ENCODE measurements at places on chromosomes 6 and 20.

DNA sequence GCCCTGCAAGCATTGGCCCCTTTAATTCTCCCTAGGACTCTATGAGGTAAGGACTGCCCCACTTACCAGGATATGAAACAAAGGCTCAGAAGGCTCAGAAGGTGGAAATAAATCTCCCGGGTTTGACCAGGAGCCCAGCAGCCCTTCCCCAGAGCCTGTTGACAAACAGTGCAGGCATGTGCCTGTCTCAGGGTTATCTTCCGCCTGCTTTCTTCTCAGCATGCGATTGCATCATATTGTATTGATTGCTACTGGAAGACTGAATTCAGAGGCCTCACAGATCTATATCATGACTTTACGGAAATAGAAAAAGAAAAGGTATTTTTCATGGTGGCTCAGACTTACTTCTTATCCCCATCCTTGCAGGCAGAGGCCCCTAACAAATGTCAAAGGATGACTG is 92.7 kb downstream of the PHACTR3 start:
- no peak for DNase-seq

DNA sequence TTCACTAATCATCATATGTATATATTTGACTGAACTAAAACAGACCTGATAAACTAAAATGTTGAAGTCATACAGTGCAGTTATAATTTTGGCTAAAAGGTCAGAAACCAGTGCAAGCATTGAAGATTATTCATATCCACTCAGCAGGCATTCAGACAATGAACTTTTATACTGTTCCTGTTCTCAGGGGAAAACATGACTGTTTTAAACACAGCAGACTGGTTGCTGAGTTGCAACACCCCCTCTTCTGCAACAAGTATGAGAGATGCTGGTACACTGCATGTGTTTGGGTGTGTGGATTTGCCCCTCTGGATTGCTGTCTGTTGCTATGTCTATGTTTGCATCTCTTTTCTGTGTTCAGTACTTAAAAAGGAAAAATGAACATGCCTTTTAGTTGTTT is 206.8 kb downstream of the EYA4 start:
- DNase-seq: no peak

DNA sequence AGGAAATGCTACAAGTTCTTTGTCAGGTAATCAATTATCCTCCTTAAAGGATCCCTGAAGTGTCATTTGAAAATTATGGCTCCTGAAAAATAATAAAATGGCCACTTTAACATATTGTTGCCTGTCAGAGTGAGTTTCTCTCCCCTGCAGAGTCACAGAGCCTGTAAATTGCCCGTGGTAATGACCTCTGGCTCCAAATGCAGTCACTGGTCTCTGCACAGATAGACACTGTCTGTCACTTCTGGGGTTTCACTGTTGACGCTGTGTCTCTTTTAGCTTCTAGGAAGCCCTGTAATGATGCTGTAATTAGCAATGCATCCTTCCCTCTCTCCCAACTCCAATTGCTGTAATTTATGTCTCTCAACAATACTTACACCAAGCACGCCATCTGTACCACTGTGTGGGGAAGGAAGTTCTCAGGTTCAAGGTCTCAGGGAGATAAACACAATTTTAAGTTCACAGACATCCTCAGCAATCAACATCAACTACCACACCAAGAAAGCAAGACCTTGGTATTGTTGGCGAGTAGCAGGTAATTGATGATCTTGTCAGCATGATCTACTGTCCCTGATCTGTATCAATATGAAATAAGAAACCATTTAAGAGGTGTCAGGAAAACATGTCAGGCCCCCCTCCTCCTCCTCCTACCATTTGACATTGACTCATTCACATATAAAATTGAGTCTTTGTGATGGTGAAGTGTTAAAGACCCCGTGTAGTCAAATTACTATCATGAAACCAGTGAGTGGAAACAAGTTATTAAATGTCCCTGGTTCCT is 91.2 kb upstream of the SULF2 start:
- DNase-seq: no peak

DNA sequence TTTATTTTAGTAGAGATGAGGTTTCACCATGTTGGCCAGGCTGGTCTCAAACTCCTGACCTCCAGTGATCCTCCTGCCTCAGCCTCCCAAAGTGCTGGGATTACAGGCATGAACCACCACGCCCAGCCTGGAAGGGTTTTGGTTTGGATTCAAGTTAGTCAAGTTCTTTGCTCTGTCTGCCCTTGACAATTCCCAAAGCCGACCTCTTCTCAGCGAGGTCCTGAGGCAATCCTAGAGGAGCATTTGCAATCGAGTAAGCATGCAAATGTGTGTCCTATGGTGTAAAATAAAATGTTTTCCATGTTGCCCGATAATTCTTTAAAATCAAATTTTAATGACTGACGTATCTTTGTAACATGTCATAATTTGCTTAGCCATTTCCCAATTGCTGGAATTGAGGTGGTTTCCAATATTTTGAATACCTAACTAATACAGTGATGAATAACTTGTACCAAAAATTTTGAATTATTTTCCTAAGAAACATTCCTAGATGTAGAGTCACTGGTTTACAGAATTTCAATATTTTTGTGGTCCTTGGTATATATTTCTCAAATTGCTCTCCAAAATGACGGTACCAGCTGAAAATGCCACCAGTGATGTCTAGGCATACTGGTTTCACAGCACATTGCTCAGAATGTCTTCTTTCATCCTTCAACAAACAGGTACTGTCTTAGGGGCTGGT is 38.7 kb downstream of the GTF2H5 start:
- DNase-seq: no peak

DNA sequence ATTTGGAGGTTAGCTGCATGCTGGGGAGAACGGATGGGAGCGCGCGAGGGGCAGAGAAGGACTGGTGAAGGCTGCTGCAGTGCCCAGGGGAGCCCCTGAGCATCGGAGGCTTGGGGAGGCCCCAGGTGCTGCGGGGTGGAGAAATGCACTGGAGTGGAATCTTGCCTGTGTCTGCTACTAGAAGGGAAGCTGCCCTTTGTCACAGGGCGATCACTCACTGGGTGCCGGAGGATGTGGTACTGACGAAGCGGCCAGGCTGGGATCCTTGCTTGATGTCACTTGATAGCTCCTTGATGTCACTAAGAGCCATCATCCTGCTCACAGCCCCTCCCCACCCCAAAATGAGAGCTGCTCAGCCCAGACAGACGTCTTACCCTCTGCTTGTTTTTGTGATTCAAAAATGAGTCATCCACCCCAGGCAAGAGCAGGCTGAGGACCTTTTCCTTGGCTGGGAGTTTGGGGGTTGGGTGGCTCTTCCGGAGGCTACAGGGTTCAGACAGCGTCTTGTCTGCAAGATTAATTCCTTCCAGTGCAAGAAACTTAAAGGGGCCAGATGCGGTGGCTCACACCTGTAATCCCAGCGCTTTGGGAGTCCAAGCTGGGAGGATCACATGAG is 62.6 kb upstream of the PMEPA1 start:
- DNase-seq: no peak

DNA sequence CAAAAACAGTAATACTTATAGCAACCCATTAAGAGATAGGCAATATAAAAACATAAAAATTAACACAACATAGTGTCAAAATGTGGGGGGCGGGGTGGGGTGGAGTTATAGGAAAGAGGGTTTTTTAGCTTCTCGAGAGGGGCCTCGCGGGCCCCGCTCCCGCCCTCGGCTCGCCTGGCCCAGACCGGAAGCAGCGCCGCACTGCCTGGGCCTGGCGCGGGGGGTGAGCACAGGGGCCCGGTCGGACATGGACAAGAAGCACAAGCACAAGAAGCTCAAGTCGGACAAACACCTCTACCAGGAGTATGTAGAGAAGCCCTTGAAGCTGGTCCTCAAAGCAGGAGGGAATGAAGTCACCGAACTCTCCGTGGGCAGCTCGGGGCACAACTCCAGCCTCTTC is 53.4 kb downstream of the REV3L start:
- no peak for DNase-seq

DNA sequence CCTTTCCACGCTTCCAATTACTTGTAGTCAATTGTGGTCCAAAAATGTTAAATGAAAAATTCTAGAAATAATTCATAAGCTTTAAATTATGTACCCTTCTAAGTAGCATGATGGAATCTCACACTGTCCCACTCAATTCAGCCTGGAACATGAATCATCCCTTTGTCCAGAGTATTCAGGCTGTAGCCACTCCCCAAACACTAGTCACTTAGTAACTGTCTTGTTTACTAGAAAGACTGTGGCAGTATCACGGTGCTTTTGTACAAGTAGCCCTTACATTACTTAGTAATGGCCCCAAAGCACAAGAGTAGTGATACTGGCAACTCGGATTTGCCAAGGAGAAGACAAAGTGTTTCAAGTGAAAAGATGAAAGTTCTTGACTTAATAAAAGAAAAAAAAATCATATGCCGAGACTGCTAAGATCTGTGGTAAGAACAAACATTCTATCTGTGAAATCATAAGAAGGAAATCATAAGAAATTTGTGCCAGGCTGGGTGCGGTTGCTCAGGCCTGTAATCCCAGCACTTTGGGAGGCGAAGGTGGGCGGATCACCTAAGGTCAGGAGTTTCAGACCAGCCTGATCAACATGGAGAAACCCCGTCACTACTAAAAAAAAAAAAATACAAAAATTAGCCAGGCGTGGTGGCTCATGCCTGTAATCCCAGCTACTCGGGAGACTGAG is 168.5 kb upstream of the SIM1 start:
- DNase-seq: no peak

- DNase-seq: no peak
Measured at GRCh38 chr6:48764286-48765044, 653.5 kb upstream of the PTCHD4 start.

DNA sequence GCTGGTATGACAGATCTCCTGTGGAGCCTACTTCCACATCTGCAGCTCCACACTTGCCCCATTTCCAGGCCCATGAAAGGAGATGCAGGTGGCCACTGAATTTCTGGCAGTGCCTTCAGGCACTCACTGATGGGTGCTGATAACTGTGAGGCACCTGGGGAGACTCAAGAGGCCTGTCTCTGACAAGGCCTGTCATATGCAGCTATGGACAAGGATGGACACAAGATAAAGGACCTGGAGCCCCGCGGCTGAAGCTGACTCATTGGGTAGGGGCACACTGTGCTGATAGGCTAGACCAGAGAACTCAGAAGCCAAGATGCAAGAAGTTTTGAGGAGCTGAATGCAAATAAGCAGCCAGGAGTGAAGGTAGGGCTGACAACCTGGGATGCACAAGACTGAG is 81.0 kb upstream of the LRFN2 start:
- no peak for DNase-seq

DNA sequence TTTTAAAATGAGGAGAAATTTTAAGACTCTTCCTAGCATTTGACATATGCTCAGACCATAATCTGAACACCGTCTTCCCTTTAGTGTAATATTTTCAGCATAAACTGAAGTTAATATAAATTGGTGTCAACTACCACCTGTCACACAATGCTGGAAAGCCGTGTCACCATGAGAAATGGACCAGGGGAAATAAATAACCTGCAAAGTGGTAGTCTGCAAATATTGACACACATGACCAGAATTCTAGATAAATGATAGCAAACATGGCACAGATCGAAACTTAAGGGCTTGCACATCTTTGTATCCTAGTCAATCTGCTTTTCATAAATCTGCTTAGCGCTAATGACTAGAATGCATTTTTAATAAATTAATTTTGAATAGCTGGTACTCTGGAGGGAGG is 191.9 kb downstream of the CD83 start:
- no peak for DNase-seq

- DNase-seq: no peak
Measured at GRCh38 chr6:9405825-9406224, 970.5 kb upstream of the SLC35B3 start.

- DNase-seq: no peak
Measured at GRCh38 chr20:48287021-48287494, 501.8 kb upstream of the SULF2 start.

DNA sequence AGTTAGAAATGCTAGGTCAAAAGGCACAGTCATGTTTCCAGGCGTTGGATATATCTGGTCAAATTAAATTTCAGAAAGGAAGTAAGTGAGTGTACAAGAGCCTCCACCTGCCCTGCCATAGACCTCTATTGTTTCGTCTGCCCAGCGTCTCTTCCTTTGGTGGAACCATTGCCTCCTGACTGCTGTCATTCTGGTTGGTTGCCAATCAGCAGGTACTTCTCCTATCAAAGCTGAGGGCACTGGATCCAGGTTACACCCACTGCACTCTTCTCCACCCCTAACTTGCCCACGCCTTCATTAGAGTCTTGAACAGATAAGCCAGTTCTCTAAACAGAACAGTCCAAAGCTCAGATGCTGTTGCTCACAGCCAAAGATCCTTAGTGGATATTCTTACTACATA is 2.6 kb upstream of the WFDC5 start:
- no peak for DNase-seq

GRCh38 chr20:56469077-56469449 is 636 bp downstream of the RTF2 start:
- DNase-seq: no peak

GRCh38 chr20:62766716-62767115 is 29.6 kb upstream of the MRGBP start:
- no peak for DNase-seq

GRCh38 chr6:37622646-37623071 is 75.0 kb downstream of the MDGA1 start:
- DNase-seq: peak; percentile 53

- no peak for DNase-seq
Measured at GRCh38 chr6:125718109-125718508, 31.3 kb upstream of the HEY2 start.

DNA sequence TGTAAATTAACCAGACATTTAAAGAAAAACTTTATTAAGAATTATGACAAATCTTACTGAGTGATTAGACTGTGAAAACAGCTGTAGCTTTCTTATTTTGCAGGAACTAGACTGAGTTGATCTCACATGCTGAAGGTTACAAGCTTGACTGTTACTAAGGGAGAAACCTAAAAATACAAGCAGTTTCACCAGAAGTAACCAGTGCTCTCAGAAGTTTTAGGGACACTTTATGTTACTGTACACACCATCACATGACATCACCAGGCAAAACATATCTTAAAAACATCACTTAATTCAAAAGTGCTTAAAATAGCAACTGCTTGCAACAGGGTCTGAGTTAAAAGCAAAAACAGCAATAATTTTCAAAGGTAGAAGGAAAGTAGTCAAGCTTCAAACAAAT is 5.4 kb downstream of the FBXO30 start:
- DNase-seq: peak; percentile 5

- DNase-seq: no peak
Measured at GRCh38 chr6:160076009-160076408, 45.6 kb upstream of the SLC22A1 start.

DNA sequence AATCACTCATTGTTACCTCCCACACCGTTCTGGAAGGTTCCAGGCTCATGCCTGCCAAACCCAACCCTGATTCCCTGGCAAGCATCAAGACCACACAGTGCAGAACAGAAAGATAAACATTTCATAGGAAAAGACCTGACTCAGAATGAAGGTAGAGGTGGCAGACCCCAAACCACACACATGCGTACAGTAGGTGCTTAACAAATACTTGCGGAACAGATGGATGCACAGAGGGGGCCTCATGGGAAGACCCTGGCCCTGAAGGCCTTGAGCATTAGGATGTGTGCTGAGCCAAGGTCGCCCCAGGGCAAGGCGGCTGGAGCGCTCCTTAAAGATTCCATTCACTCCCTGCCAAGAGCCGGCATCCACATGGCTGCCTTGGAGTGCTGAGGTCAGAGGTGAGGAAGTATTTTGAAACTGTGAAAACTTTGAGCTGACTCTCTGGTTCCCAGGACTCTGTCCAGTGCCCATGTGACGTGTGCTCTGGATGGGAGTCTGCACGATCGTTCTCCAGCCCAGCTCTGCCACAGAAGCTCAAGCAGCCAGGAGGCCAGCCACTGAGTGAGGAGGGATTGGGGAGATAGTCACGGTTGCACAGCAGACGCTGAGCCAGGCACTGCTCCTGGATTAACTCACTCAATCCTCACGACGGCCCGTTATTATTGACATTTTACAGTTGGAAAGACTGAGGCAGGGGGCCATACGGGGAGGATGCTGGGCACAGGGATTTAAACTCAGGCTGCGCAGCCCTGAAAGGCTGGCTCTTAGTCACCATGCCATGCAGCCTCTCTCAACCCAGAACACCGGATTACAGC is 65.5 kb upstream of the AFDN start:
- DNase-seq: no peak
